ENCODE measurements at places on chromosomes 12 and 14. TPM values are rescaled to one million over a fixed set of nuclear protein-coding genes. Genes with fewer than 3 reads are reported as not detected.

DNA sequence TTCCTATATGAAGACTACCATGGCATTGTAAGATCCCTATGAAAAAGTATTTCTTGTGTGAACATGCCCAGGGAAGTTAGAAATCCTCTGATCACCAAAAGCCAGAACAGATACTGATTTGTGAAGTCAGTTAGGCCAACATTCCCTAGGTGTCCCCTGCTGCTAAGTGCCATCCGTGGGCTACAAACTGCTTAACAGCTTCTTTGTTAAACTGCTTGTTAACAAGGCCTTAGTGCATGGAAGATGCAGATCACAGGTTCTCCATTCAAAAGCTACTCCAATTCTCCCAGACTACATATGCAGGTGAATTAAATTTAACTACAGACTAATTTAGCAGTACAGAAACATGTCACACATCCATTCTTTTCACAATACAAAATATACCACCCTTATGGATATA is 108.2 kb downstream of the PRICKLE1 start:
- DNase-seq, result no peak

DNA sequence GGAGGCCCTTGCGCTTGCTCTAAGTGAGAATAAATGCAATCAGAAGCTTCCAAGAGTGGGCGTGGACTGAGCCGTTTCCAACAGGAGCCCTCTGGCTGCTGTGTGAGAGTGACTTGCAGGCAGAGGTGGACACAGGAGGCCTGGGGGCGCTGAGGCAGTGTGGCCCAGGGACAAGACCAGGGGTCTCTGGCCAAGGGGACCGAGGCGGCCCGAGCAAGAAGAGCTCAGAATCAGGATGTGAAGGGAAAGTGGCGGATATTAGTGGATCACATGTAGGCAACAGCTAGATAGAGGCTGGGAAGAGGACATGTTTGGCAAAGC is 8.6 kb downstream of the RIMBP2 start:
- no peak for DNase-seq

- DNase-seq, result no peak
These were observed 3.8 kb downstream of the FAIM2 start for GRCh38 chr12:49899921-49900320.

GRCh38 chr12:109191621-109192250 is 75.3 kb downstream of the ACACB start:
- DNase-seq, result no peak

DNA sequence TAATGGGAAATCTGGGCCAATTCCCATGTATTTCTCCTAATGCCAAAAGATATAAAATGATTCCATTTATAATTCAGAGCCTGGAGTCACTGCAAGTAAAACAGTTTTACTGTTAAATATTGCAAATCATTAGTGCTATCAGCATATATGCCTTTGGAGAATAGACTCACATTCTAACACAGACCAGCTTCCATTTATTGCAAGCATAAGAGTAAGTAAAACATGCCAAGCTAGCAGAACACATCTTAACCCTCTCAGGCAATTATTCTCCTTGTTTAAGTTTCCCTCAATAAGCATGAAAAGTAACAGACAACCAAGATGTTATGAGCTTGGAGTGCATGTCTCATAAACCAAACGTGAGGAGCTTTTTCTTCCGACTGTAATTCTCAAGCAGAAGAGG is 173.9 kb upstream of the GRIP1 start:
- DNase-seq, result no peak

GRCh38 chr14:23364164-23365035 is 572 bp downstream of the EFS start:
- DNase-seq, result no peak

- no peak for DNase-seq
These were observed 55.3 kb downstream of the ELK3 start for GRCh38 chr12:96249196-96250118.

GRCh38 chr12:65740506-65740872 is 83.8 kb upstream of the HMGA2 start:
- DNase-seq, result peak; percentile 1

DNA sequence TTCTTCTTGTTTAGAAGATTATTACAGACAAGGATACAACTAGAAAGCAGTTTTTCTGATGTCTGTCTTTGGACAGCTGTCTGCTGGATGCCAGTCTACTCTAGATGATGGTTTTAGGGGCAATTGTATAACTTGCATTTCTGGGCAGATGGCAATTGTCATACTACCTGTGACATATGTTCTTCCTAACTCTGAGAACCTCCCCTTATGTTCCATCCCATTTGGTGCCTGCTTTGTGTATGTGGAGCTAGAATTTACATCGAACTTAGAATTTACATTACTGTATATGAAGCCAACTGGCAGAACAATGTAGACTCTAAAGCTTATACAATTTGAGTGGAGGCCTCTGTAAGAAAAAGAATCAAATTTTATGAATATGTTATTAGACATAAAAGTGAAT is 430.2 kb upstream of the SEL1L start:
- no peak for DNase-seq

DNA sequence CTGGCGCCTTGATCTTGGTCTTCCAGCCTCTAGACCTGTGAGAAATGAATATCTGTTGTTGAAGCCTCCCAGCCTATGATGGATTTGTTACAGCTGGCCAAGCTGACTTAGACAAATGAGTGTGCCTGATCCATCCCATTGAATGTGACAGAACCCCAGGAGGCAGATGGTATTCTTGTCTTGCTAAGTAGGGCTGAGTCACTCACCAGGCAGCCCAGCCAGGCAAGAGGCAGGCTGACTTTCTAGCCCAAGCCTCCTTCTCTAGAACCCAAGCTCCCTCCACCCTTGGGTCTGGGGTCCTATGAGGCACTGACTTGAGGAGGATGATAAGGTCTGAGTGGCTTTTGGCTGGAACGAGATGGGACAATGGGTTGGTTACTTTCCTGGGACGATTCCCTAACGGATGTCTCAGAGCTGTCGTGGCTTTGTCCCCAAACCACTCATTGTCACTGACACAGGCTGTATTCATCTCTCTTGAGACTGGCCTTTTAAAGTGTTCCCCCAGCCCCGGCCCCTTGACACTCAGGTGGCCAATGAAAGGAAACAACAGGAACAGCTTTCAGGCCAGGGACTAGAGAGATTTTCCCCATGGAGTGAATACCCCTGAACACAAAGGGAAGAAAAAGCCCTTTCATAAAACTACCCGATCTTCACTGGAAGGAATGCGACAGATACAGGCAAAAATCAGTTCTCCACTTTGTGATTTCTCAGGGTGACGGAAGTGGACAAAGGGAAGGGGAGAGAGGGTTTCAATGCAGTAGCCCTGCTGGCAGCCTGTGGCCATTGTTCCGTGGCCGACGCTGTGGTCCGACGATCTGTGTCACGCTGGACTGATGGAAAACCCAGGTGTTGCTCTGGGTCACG is 264.2 kb downstream of the AACS start:
- DNase-seq, result no peak

DNA sequence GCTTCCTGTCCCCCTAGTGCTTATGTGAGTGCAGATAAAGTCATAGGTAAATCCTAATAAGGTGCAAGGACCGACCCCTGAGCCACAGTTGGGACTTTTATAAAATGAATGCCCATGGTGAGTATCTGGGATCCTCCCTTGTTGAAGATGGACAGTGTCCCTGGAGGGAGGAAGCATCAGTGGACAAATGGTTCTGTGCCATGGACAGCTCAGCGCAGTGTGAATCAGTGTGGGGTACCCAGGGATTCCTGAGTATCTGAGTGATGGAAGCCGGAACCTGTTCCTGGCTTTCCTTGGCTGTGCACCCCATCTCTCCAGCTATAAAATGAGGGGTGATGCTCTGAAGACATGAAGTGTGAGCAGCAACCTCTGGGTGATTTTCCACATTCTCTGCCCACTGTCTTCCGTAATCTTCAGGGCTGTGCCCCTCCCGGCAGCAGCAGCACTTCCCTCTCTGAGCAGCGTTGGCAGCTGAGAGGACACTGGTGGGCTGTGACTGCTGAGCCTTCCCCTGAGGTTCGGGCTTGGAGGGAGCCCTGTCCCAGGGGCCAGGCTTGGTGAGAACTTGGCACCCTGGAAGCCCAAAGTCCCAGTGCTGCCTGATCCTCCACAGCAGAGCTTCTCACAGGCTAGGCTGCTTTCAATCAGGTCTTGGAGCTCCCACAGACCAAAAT is 25.0 kb downstream of the VCPKMT start:
- DNase-seq, result no peak

DNA sequence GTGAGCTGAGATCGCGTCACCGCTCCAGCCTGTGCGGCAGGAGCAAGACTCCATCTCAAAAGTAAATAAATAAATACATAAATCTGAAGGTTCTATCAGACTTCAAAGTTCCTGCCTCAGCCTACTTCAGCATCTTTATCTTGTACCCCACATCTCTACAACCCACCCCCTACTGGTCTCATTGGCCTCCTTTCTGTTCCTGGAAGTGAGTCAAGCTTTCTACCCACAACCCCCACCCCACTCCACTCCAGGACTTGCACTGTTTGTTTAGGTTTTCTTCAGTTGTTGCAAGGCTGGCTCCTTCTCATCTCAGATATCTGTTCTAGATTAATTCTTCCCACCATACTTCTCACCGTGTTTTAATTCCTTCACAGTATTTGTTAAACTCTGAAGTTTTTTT is 714 bp upstream of the PSMC6 start:
- no peak for DNase-seq

GRCh38 chr12:124566997-124567672 is at the start of gene NCOR2:
NCOR2 (minus strand) TSS chr12:124567612; CDS start chr12:124495251, 72,361 bp downstream.
- no peak for DNase-seq

DNA sequence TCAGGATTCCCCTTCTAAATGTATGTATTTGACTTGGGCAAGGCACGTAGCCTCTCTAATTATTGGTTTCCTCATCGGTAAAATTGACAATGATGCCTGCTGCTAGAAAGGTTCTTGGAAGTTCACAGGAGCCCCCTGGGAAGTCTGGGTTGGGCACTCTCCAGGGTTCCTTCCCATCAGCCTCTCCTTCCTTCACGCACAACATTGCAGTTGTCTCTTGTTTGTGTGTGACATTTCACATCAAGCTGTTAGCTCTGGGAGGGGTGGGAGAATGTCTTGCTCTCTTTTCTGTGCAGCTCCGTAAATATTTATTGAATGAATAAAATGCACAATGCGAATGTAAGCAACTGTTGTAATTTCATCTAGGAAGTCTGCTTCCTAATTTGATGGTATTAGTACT is 153.2 kb upstream of the PRICKLE1 start:
- DNase-seq, result no peak

The TMEM30B gene
- 0.10 TPM for total RNA-seq

The TMTC2 gene
- total RNA-seq, result 5.7 TPM

The MYO1A gene
- total RNA-seq, result not detected

The MYF6 gene
- total RNA-seq, result not detected

The HOXC12 gene
- 5.1 TPM for total RNA-seq

The KRT3 gene
- not detected for total RNA-seq

The ZNF605 gene
- 20.6 TPM for total RNA-seq
